ENCODE measurements at places on chromosomes 5 and 9. TPM values are rescaled to one million over a fixed set of nuclear protein-coding genes. Genes with fewer than 3 reads are reported as not detected.

GRM6 gene
- total RNA-seq = under 0.01 TPM

F2RL2 gene
- 10.4 TPM for total RNA-seq

PSD2 gene
- total RNA-seq = under 0.01 TPM

AFAP1L1 gene
- 1.9 TPM for total RNA-seq

All from bronchial smooth muscle cell (primary cell).